H54 (cell line): ENCODE measurements at places on chromosomes 11 and 22.
A peak's percentile ranks its signal among the peaks of the same experiment; 100 is the strongest.

DNA sequence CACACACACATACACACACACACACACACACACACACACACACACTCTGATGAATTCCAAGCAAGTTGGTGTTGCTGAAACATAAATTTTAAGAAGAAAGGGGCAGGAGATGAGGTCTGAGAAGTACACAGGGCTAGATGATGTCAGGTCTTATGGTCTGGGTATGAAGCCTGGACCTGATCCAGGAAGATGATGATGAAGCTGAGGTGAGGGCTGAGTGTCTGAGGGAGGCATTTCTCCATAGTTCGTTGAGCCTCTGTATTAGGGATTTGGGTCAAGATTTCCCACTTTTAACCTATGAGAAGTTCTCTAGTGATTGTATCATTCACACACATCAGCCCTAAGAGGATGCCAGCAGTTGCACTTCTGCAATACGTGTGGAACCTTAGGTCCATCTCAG lies 32.6 kb downstream of the KREMEN1 start:
- DNase-seq, result no peak

DNA sequence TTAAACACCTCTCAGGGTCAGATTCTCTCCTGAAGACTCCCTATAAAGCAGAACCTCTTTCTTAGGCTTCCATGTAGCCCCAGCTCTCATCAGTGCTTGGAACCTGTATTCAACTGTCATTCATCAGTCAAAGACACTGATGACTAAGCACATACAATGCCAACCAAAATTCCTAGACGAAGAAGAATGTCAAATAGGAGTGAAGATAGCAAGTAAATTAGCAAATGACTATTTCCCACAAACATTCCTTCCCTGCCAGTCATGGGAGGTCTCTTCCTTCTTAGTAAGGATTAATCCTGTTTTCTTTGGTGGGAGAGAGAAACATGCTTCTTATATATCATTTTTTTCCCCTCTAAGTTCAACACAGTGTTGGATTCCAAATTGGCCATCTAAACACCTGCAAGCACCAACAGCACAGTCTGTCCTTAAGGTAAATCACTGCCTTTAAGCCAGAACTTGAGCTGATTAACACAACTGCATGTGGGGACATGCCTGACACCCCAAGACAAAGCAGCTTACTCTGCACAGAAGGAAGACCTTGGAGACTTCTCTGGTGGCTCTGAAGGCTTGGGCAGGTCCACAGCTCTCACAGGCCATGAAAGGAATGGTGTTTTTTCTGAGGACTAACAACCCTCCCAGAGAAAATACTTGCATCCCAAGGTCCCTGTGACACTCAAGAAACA lies 47.5 kb upstream of the ME3 start:
- no peak for DNase-seq

GRCh38 chr11:107655602-107656001 lies 56.3 kb downstream of the SLN start:
- no peak for DNase-seq

GRCh38 chr11:32033491-32033890 lies 57.4 kb upstream of the RCN1 start:
- no peak for DNase-seq

GRCh38 chr11:72493426-72494108 lies 59.2 kb upstream of the CLPB start:
- DNase-seq, result no peak

DNA sequence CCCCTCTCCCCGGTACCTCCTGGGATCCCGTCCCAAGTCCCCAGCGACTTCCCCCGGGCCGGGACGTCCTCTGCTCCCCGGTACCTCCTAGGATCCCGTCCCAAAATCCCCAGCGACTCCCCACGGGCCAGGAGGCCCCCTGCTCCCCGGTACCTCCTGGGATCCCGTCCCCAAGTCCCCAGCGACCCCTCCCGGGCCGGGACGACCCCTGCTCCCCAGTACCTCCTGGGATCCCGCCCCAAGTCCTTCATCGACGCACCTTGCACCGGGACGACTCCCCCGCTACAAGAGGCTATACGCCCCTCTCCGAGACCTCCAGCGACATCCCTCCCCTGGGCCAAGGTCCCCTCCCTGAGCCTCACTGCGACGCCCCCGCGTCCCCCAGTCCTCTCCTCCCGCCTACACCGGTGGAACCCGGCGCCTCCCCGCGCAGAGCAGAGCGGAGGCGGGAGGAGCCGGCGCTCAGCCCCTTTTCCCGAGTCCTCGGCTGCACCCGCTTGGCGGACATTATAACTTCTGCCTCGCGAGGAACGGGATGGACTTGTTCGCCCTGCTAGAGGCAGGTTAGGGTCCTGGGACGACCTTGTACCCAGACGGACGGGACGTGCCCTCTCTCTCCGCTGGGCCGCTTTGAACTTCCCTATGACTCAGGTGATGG lies 912 bp downstream of the KREMEN1 start:
- DNase-seq, result no peak

DNA sequence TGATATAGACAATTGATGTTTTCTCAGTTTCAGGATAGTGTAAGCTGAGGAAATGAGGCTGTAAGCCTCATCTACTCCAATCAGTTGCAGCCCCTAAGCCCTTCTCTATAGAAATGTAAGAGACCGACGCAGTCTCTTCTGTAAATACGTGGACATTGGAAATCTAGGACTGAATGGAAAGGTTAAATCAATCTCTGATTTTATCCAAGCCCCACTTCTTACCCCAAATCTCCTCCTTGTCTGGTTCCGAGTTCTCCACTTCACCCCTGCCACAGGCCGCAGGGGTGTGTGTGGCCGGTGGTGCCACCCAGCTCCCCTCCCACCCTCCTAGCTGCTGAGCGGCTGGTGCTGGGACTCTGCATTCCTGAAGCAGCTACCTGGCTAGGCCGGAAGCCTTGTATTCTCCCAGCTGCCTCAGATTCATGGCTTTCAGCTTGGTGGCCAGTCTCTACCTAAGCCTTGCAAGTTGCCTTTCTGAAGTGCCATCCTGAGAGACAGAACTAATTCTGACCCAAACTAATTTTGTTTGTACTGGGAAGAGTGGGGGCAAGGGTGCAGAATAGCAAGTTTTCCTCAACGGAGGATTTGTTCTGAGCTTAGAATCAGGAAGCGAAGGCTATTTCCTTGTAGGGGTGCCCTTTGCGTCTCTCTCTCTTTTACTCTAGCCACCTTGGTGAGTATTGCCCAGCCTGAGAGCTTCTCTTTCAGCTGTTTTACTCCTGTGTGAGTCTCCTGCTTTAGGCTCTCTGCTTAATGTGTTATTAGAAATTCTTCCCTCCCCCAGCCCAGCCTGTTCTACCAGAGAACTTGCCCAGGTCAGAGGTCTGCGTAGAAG lies 749 bp downstream of the VWA5A start:
- no peak for DNase-seq

DNA sequence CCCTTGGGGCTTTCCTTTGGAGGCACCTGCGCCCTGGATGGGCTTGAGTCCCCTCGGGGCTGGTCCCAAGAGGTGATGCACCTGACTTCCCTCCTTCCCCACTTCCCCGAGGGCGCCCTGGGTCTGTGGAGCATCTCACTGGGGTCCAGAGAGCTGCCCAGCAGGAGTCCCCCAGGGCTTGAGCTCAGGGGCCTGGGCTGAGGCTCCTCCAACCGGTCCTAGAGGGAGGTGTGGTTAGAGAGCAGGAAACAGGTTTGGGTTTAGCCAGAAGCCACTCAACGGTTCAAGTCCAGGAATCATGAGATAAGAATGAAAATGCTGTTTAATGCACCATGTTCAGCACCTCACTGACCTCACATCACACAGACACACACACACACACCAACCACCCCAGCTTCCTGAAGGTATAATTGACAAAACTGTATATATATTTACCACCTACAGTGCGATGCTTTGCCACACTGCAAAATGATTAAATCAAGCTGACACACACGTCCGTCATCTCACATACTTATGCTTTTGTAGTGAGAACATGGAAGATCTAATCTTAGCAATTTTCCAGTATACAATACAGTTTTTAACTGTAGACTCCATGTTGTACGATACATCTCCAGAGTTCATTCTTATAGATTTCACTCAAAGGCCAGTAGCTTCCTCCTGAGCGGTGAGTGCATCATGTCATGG lies 628 bp upstream of the IGLL1 start:
- no peak for DNase-seq

DNA sequence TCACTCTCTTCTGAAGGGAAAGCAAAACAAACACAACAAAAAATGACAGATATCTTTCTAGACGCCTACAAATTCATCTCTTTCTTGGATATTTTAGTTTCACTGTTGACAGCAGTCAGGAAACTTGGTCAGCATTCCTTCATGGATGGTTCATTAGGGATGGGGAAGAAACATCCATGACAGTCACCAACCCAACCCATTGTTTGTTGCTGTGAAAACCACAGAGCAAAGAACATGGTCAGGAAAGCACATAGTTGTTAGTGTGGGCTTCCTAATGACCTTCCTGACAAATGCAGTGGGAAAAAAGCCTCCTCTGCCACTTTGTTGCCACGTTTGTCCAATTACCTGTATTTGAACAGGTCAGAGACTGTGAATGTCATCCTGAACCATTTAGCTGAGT lies 139.8 kb upstream of the SNX19 start:
- no peak for DNase-seq

DNA sequence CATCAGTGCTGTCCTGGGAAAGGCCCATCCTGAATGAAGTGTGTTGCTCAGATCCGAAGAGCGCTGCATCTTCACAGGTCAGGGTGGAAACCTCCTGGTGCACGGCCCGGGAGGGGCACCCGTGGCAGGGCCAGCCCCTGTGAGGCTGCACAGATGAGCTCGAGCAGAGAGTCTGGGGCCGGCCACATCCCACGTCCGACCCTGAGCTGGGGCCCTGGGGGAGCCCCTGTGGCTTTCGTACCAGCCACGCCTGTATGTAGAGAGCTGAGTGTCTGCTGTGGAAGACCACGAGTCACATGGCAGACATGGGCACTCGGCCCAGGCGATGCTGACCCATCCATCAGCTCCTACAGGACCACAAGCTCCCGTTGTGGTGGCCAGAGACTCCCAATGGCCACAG lies 24.9 kb upstream of the SEPTIN5 start:
- no peak for DNase-seq

GRCh38 chr11:35393098-35393497 lies 26.3 kb downstream of the SLC1A2 start:
- DNase-seq, result no peak

DNA sequence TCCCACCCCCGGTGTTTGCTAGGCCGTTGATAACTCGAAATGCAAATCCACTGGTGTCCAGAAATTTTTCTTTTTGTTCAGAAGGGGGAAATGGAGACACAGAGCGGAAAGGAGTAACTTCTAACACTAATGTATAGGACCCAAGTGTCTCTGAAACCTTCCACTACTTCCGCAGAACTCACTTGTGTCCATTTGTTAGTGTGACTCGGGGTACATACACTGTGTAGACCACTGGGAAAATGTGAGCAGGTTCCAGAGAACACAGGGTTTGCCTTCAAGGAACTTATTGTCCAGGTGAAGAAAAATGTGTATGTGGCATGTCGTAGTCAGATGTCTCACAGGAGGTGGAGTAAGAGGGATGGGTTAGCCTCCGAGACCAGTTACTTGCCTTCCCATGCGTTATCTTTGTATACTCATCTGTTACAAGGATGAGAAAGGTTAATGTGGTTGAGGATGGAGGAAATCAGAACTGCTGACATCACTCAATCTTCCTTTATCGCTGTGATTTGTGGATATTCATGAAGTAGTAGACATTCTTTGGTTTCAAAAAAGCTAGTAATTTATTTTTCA lies 857 bp downstream of the ARCN1 start:
- no peak for DNase-seq

DNA sequence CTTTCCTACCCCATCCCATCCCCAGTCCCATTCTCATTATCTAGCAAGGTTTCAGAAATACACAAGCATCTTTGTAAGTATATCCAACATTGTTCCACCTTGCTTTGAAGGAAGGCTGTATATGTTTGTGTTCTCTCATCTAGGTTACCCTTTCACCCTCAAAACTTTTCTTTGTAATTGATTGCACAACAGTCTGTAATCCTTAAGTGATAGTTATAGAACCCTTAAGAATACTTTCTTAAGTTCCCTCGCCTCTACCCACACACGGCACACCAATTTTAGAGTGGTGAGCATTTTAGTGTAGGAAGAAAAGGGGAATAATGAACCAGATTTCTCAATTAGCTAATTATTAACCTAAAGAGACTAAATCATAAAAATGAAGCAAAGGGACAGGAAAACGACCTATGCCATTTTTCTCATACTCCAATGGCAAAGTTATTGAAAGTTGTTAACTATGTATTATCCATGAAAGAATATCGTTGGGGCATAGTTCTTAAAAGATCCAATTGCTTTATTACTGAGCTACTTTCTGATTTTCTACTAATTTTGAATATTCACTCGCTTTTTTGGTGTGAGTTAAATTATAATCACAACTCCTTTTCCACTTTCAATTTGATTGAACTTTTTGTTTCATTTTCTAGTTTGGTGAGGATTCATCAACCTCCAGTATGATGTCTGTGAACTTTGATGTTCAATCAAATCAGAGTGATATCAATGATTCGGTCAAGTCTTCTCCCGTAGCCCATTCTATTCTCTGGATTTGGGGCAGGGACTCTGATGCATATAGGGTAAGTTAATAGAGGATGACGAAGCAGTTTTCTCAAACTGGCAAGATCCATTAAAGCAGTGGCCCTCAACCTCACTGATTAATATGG lies 44.9 kb downstream of the TTC17 start:
- DNase-seq, result no peak

- DNase-seq, result peak; percentile 44
Measured at GRCh38 chr11:128956401-128957201, 13.9 kb upstream of the TP53AIP1 start.
